Hematopoietic multipotent progenitor cell (in vitro differentiated cells): ENCODE measurements at places on chromosomes 1 and 21.

DNA sequence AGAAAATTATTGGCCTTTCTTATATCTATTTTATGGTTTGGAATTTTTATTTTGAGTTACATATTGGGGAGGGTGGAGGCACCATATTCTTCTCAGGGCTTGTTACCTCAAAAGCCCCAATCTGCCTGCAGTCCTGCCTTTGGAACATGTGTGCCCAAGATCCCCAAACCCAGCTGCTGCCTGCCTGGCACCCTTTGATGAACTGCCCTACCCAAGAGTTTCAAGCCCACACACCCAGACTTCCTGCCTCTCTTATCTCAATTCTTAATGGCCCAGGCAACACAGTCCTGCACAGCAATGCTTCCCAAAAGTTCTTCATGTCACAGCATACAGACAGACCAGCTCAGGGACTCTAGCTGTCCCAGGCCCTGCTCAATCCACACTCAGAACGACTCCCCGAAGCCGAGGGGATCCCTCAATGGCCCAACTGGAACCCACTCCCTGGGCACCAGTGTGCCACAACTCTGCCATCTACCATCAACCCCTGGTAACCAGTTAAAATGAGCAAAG, 19.2 kb downstream of the OLFML2B start:
- DNase-seq, result no peak

DNA sequence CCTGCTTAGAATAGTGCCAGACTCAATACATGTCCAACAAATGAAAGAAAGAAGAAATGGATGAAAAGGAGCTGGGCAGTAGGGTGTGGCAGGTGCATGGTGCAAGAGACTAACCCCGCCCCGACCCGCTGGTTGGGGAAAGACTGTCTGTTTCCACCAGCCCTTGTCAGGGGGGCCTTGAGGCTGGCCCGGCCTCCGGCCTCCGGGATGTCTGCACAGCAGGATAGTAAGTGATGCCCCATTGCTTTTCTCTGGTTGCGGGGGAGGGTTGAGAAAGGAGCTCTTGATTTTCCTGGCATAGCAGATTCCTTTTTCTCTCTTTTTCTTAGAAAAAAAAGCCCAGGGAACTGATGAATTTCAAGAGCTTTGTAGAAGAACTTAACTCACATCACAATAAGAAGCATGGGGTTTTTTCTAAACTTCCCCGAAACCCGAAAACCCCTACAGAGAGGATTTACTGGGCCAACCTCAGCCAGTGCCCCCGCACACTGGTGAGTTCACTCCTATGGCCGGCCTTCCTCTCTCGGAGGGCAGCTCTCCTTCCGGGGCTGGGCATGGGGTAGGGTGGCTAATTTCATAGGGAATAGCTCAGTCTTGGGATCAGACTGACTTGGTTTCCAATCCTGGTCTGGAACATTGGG, 12.5 kb upstream of the TTC22 start:
- no peak for DNase-seq

GRCh38 chr1:25806418-25806817, 6.4 kb downstream of the SELENON start:
- no peak for DNase-seq

GRCh38 chr1:58934706-58935105, 150.9 kb upstream of the JUN start:
- no peak for DNase-seq

- DNase-seq, result no peak
Measured at GRCh38 chr1:233744779-233745513, 131.0 kb downstream of the KCNK1 start.

DNA sequence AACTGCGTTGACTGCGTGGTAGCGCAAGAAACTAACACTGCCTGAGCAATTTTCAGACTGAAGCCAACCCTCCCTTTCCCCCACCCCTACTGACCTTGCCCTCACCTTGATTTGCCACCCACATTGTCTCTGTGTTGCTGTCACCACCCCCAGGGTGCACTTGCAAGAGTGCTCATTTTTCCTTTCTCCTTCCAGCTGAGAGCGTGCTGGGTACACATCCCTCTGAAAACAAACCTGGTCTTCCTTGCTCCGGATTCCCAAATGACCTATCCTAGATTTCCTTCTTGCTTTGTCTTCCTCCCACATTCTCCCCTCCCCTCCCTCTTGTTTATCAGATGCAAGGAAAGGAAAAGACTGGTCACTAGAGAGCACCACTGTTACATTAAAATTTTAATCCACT, 24.2 kb downstream of the MPZ start:
- no peak for DNase-seq

DNA sequence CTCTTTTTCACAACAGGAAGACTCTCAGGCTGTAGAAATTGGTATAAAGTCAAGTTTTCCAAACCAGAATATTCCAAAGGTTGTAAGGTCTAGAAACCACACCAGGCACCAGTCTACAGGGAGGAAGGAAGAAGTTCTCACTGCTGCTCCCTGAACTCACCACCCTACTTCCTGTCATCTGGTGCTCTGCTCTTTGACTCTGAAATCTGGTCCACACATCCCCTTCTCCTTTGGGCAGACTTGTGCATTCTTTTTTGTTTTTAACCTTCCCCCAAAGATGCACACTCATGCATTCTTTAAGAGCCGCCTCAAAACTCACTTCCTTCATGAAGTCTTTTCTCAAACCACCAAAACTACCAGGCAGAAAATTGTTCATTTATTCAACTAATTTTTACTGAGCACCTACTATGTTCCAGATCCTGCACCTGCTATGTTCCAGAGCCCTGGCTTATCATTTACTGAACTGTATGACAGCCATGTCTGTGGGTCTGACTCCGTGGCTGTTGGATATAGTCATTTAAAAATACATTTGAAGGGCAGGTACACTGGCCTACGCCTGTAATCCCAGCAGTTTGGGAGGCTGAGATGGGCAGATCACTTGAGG, 30.1 kb upstream of the EPS15 start:
- peak; percentile 74 for DNase-seq

- peak; percentile 51 for DNase-seq
Measured at GRCh38 chr1:177948336-177948972, 21.4 kb downstream of the SEC16B start.

DNA sequence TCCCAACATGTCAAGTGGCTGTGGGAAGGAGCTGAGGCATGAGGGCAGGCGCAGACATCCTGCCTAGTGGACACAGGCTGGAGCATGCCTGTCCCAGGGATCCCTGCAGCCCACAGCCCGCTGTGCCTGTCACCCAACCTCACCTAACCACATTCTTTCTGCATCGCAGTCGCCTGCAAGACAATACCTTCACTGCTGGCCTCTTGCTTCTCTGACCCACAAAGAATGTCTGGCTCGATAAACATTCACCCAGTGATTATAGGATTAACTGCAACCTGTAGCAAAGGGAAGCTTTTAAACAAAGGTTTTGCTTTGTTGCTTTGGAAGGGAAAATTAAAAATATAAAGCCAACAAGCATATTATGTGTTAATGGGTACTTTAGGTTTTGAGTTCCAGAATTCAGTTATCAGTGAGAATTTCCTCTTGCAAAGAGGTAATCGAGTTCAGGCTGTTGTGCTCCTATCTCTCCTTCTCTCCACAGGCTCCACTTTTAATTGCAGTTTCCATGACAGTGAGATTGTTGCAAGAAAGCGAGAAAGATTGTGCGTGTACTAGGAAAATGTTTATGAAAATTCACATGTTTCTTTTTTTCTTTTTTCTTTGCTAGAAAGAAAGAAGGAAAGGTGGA, 40.0 kb upstream of the ZNF648 start:
- no peak for DNase-seq

DNA sequence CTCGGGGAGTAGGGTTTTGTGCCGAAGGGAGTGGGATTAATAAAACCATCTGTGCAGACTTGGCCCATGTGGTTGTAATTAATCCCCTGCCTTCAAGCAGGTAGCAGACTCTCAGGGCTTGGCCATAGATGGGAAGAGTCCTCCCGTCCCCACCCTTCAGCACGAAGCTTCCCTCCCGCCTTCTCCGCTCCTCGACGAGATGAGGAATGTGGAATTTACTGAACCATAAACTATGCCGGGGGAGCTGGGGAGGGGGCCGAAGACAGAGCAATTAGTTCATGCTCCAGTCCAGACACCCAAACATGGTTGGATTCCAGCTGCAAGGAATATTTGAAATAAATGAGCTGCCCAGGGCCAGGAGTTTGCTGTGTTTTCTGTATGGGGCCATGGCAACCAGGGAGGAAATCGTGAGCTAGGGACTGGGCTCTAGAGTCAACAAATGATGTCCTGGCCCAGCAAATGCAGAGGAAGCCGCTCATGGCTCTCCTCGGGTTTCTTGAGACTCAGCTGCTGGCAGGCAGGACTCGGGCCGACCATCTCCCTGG, 78.8 kb downstream of the SPSB1 start:
- no peak for DNase-seq

DNA sequence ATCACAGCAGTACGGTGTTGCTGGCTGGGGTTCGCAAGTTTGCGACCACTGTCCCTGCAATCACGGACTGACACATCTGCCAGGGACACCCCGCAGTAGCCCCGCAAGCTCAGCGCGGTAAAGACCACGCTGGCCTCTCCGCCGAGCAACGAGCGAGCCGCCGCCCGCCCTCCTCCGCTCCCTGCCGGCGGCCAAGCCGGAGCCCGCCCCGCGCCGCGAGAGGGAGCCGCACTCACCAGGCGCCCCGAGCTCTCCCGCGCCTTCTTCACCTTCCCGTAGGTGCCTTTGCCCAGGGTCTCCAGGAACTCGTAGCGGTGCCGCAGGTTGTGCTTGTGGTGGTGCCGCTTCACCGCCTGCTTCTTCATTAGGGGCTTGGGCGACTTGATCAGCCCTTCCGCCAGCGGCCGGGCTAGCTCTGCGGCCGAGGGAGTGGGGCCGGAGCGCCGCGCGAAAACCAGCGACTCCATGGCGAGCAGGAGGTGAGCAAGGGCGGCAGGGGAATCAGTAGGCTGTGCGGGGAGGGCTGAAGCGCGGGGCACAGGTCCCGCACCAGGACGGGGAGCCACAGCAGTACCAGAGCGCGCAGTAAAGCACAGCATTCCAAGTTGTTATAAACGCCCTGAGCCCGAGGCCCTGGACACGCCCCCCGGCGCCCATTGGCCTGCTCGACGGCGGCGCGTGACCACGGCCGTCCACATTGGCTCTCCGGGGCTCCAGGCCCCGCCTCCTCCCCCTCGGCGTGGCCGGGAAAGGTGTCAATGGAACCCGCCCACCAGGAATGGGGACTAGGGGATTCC, at the start of gene NUAK2:
TSS of gene NUAK2 (minus strand) at position 584 of the 797 bp plus-strand sequence. CDS start at position 467, 117 bp downstream.
- peak; percentile 71 for DNase-seq

DNA sequence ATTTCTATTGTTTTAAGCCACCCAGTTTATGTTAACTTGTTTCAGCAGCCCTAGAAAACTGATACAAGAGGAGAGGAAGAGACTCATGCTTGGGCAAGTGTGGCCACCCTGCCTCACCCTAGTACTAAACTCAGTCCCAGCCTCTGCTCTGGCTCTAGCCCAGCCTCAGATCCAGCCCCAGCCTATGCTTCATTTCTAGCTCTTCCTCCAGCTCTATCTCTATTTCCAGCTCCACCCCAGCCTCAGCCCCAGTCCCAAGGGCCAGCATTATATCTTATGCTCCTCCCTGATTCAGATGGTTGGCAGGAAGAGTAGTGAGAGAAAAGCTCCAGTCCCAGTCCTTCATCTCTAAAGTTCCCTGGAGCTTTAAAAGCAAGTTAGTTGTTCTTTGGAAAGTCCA, 535.5 kb downstream of the PTPRC start:
- no peak for DNase-seq

DNA sequence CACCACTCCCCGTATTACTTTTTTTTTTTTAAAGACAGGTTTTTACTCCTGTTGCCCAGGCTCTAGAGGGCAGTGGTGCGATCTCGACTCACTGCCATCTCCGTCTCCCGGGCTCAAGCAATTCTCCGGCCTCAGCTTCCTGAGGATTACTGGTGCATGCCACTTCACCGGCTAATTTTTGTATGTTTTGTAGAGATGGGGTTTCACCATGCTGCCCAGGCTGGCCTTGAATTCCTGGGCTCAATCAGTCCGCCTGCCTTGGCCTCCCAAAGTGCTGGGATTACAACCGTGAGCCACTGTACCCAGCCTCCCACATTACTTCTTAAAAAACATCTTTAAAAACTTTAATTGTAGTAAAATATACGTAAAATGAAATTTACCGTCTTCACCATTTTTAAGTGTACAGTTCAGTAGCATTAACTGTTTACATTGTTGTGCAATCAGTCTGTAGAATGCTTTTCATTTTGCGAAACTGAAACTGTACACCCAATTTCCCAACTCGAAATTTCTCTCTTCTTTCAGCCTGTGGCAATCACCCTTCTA, 77.0 kb downstream of the ZMYM4 start:
- no peak for DNase-seq

GRCh38 chr1:96979304-96980268, 258.0 kb downstream of the PTBP2 start:
- no peak for DNase-seq

- DNase-seq, result no peak
Measured at GRCh38 chr1:22287946-22288520, 145.1 kb upstream of the WNT4 start.

DNA sequence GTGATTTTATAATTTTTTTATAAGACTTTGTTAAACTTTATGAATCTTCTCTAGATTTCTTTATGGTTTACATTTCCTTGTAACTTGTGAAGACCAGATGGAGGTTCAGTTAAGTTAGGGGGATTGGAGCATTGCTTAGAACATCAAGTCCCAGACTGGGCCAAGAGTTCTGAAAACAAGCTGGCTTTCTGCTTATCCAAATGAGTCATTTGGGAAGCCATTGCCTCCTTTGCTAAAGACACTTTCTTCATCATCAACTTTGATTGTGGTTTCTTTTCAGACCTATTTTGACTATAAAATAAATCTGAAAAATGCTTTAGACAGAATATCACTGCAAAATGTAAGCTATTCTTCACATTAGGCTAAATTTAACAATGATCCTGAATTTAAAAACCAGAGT, 446.8 kb downstream of the USP25 start:
- DNase-seq, result no peak

DNA sequence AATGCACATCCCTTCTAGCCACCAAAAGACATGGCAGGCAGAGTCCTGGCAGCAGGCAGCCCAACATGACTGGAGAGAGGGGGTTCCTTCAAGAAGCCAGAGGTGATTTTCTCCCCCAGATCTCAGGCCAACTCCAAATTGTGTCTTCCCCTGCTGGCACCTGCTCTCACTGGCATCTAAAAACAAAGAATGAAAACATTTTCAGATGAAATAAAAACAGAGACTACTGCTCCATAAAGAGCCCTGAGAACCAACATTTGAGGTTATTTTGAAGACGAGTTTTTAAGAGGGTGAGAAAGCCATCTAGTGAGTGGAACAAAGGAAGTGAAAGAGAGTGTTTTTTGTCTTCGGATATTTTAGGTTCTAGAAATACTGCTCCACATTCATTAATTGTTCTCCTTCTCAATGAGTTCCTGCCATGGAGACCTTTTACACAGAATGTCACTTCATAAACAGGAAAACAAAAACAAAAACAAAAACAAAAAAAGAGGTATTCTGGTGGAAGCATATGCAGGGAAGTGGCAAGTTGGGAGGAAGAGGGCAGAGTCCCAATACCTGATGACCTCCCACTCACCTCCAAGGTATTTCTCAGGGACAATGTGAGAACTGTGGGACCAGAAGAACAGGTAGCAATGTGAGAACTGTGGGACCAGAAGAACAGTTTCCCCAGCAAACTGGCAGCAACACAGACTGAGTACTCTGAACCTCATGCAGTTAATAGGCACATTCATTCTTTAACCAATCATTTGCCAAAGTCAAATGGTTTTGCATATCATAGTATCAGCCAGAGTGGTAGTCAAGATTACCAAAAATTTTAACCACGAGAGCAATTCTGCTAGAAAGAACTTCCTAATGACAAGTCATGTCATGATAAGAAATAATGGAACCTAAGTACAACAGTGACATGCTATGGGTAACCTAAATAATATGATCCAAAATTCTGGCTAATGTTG, 50.0 kb downstream of the KIAA0319L start:
- DNase-seq, result peak; percentile 14
